ENCODE measurements at places on chromosomes 11 and 22. TPM values are rescaled to one million over a fixed set of nuclear protein-coding genes. Genes with fewer than 3 reads are reported as not detected.

DNA sequence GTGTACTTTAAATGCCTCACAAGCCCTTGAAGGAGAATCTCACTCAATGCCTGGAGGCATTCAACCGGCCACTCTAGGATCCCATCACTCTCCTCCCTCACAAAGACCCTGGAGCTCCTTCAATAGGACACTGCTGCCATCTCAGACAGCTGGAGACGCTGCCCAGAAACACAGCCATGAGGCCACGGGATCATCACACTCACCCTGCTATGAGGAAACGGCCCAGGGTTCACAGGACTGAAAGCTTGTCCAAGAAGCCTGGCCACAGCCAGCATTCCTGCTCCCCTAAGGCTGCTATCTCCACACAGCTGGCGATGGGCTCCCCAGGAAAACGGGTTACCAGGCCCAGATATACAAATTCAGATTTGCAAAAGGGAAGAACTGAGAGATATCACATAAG is 13.2 kb downstream of the CARS1 start:
- no peaks in the 10 kb centered on the region for H3K27me3 ChIP-seq
- peaks cover 12% of the 10 kb centered on the region for H3K36me3 ChIP-seq
- H3K4me1 ChIP-seq: peaks cover 66% of the 10 kb centered on the region
- H3K27ac ChIP-seq: peak overlapping the region; percentile 88
- H3K4me3 ChIP-seq: no peak overlapping the region

DNA sequence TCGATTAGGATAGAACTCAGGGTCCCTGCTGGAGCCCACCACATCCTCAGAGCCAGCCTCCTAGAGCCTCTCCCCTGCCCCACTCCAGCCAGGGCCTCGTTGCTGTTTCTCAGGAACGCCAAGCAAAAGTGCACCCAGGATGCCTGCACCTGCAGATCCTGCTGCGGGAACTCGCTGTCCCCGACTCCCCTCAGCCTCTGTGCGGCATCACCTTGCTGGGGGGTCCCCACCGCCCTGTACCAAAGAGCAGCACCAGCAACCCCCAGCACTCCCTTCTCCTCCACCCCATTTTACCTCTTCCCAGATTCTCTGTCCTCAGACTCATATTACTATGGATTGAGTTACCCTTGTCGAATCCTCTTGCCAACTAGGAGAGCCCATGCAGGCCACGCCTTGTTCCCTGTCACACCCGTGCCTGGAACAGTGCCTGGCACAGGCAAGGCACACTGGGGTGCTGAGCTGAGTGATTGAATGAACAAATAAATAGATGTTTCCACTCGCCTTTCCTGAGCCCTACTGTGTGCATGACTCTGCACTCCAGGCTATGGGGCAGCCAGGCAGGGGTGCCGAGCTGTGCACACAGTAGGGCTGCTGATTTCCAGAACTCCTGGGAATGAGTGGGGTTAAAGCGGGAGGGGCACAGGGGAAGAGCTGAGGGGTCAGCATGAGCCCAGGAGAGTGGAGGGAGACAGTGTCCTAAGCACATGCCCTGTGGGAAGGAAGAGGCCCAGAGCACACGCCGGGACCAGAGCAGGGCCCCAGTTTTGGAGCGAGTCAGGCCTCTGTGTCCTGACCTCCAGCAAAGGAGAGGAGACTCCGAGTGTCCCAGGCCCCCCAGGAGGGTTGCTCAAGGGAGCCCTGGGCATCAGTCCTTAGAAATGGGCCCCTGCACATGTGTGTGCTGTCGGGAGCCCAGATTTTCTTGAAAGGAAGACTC is 44.3 kb downstream of the LINC01488 start:
- no peaks in the 10 kb centered on the region for H3K27me3 ChIP-seq
- peak; percentile 45 for DNase-seq
- no peak overlapping the region for H3K27ac ChIP-seq

GGT5 gene
- 26.5 TPM for total RNA-seq

DNA sequence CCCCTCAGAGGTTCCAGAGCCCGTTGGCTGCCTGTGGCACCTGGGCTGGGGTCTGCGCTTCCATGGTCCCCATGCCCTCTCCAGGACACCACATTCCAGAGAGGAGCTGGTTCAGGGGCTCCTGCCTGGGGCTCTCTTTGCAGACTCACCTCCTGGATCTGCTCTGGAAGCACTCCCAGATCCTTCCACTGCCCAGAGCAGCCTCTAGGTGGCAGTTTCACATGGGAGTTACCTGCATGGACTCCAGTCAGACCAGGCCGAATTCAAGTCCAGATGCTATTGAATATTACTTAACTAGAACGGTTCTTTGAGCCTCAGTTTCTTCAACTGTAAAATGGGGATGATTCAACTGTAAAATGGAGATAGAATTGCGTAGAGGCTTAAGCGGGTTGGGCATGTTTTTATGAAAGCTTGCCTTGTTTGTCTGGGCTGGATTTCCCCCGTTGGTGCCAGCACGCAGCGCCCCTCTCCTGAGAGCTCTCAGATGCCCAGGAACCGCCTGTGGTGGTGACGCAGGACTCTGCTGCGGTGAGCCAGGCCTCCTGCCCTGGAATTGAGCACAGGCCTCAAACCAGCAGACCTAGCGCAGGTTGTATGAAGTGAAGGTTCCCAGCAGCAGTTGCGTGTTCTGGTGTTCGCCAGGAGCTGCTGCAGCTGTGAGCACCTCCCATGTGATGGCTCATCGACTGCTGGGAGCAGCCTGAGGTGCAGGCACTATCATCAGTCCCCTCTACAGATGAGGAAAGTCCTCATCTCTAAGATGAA is 44.2 kb downstream of the LMO1 start:
- no peak overlapping the region for H3K27ac ChIP-seq
- DNase-seq: no peak
- H3K36me3 ChIP-seq: no peaks in the 10 kb centered on the region
- H3K4me3 ChIP-seq: no peak overlapping the region
- no peaks in the 10 kb centered on the region for H3K4me1 ChIP-seq

DNA sequence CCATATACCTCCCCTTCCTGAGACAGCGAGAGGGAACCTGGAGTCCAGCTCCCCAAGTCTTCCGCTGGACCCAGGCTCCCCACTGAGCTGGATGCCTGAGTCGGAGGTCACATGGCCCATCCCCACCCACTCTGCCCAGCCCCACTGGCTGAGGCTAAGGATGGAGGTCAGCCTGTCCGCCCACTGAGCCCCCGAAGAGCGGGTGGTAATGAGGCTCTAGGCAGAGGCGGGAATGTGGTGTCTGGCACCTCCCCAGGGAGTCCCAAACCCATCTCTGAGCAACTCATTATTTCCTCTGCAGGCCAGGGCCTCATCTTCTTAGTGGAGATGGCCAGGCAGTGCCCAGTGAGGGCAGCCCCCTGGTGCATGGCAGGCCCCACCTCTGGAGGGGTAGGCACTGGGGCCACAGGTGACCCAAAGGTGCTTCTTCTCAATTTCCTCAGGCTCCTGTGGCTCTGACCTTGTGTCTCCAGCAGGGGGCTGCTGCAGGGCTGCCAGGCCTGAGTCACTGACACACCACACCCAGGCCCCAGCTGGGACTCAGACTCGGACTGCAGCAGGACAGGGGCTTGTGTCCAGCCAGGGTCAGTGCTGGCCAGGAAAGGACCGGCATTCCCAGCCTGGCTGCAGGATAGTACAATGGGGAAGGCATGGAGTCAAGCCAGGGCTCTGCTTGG is 10.2 kb upstream of the PDE2A start:
- peak; percentile 88 for DNase-seq
- peak overlapping the region; percentile 69 for H3K27ac ChIP-seq
- H3K36me3 ChIP-seq: peaks cover 6% of the 10 kb centered on the region
- peaks cover 2% of the 10 kb centered on the region for H3K27me3 ChIP-seq
- H3K4me3 ChIP-seq: no peak overlapping the region

DNA sequence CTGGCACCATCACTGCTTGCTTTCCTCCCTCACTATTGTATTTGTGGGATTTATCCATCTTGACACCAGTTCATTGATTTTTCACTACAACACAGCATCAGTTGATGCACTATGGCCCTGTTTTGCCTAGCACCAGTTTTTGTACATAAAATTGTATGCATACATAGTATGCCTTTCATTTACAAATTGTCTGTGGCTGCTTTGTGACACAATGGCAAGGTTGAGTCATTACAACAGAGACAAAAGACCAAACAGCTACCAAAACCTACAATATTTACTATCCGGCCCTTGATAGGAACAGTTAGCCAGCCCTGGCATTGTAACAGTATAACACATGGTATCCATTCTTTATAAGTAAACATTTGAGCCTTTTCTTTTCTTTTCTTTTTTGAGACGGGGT is 150.3 kb downstream of the LDLRAD3 start:
- H3K4me1 ChIP-seq: no peaks in the 10 kb centered on the region
- H3K36me3 ChIP-seq: peaks cover 6% of the 10 kb centered on the region
- H3K4me3 ChIP-seq: no peak overlapping the region

NXPE4 gene
- total RNA-seq: not detected

EPS8L2 gene
- 15.6 TPM for total RNA-seq

DNA sequence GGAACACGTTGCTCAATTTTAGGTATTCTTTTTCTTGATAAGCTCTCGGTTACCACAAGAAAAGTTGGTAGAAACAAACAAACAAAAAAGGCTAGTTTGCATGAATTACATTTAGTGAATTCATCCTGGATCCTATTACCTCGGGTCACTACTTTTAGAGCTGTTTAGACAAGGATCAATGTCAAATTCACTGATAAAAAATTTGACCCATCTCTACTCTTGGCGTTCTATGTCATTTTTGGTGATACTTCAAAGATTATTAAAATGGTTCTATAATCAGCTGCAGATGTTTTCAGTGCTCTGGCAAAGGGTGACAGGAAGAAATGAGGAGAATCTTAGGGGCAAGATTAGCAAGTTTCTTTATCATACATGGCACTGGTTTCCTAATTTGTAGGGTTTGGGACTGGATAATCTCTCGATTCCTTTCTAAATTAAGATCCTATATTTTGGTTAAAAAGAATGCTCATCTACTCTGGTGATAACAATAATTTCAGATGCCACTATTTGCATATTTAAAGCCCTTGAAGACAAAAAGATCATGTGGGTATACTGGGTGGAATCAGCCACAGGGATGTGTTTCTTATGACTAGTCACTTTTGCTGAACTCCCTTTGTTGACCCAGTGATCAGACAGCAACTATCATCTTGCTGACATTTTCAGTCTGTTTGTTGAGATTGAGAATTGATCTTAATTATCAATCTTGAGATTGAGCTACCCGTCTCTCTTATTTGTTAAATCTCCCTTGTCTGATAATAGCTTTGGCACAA is 442.9 kb downstream of the AASDHPPT start:
- H3K4me1 ChIP-seq: no peaks in the 10 kb centered on the region
- H3K4me3 ChIP-seq: no peak overlapping the region
- no peaks in the 10 kb centered on the region for H3K36me3 ChIP-seq
- no peak for DNase-seq
- no peak overlapping the region for H3K27ac ChIP-seq

DNA sequence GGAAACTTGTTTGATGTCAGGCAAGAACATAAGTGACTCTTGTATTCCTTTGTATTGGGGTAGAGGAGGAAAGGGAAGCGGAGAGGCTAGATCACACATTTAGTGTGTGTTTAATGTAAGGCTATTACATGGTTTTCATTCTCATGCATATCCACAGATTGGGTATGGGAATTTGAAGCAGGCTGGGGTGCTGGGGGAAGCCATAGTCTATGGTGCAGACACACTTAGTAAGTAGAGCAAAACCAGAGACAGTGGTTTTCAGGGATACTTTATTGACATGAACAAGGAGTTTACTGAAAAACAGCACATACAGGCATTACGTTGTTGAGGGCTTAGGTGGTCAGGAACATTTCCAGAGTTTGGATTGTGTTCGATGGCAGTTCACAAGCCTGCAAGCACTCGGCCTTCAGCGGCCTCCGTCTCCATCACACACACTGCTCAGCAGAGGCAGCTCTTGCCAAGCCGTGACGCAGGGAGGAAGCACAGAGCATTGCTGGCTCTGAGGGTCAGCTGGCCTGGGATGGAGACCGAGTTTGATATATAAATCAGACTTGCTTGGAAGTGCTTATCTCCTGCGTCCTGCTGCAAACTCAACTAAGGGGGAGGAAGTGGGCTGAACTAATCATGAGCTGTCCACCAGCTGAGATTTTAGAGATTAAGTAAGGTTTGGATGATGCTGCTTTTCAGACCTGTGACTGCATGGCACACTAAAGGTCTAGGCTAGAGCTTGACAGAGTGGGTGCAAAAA is 25.3 kb downstream of the SCN3B start:
- no peaks in the 10 kb centered on the region for H3K4me1 ChIP-seq
- no peaks in the 10 kb centered on the region for H3K27me3 ChIP-seq
- H3K4me3 ChIP-seq: no peak overlapping the region
- no peaks in the 10 kb centered on the region for H3K36me3 ChIP-seq
- peak overlapping the region; percentile 22 for H3K27ac ChIP-seq
- DNase-seq: peak; percentile 78

DEFB131B gene
- not detected for total RNA-seq

DNA sequence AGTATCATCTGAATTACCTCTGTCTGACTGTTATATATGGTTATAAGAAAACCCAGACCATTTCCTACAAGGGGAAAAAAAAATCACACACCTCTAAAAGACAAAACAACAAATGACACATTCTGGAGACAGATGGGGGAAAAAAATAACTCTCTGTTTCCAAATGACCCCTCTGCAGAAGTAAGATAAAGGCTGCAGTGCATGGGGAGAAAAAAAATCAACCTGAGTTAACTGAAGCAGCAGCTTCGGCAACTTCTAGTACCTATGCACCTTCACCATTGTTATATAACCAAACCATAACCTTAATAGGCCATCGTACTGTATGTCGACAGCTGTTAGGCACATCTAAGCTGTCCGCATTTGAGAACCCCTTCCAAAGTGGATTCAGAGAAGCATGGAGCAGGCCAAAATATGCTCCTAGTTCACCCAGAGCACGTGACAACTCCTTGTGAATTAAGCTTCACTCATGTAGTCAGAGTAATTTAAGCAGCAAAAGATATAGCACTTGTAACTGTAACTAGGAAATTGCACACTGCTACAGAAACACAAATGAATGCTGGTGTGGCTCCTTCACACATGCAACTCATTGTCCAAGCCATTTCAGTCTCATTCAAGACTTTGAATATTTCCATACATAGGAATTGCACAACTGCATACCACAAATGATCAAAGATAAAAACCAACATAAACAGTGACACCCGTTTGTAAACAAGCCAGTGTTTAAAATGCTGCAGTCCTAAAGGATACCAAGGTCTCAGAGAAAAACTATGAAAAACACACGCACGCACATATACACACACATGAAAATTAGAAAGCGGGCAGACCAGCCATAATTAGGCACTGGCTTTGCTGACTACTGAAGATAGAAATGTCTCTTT is 2.7 kb downstream of the SIK3 start:
- no peak overlapping the region for H3K4me3 ChIP-seq
- H3K27me3 ChIP-seq: no peaks in the 10 kb centered on the region
- H3K27ac ChIP-seq: peak overlapping the region; percentile 97
- DNase-seq: no peak
- no peaks in the 10 kb centered on the region for H3K36me3 ChIP-seq

NCAPD3 gene
- 6.4 TPM for total RNA-seq

Data from sigmoid colon (tissue), 7 donors.